ENCODE measurements at places on chromosomes 2 and 18.

DNA sequence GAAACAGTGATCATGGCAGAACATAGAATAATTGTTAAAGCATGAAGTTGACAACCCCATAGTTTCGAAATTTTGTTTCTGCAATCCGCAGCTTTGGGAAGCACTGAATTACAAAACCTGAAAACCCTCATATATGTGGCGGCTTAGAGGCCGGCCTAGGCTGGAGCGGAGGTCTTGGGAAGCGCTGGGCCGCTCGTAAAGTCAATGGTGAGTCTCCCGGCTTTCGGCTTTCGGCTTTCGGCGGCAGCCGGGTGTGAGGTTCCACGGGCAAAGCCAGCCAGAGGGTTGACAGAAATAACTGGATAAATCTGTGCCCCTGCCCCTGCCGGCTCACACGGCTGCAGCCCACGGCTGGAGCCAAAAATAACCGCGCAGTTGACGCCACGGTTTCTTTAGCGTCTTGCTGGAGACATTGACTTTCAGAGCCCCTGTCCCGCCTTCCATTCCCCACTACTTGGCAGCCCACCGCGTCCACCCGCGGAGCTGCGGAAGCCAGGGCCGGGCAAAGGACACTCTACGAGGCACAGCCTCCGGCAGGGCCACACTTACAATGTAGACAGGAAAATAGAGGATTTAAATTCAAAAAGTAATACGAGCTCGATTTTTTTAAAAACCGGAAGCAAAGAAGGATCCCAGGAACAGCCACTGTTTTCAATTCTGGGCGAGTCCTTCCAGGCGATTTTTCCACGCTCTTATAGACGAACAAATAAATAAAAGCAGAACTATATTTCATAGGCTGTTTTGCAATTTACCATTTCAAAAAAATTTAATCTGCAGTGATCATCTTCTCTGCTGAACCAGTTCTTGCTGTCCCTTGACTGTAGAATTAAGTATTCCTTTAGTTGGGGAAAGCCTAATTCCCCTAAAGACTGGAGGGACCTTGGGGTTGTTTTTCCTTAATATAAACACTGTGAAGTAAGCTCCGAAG is 28.3 kb upstream of the ATP6V1B1 start:
- no peak for DNase-seq

GRCh38 chr2:62536873-62537547 is 31.0 kb upstream of the TMEM17 start:
- no peak for DNase-seq

- peak; percentile 61 for DNase-seq
These were observed 69.2 kb upstream of the HNRNPA3 start for GRCh38 chr2:177143444-177143843.

- no peak for DNase-seq
These were observed 142.2 kb downstream of the MAP2 start for GRCh38 chr2:209565896-209566582.

DNA sequence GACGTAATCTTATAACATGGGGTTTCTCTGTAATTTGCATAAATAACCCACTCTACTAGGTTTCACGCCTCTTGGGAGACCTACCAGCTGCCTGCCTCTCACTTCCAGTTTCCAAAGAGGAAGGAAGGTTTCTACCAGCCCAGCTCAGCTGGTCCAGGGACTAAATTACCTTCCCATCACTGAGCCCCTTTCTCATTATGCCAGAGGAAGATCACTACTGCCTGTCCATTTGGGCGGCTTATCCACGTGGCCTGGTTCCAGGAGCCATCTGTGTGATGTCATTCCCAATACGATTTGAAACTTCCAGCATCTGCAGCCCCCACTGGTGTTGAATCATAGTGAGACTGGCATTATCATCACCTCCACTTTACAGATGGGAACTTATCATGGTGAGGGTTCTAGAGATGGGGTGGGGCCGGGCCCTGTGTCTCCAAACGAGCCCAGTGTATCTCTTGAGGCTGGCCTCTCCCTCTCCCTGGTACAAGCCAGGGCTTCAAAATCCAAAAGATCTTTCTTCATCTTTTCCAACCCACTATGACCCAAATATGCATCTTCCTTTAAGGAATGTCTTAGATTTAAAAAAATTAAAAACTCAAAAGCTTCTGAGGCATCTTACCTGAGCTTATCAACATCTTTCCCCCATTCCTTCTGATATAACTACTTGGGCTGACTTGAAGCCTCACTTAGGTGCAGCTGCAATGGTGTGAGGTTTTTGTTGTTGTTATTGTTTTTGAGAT is 140.8 kb downstream of the DDX1 start:
- no peak for DNase-seq

GRCh38 chr2:150468350-150468960 is 19.0 kb downstream of the RND3 start:
- no peak for DNase-seq

DNA sequence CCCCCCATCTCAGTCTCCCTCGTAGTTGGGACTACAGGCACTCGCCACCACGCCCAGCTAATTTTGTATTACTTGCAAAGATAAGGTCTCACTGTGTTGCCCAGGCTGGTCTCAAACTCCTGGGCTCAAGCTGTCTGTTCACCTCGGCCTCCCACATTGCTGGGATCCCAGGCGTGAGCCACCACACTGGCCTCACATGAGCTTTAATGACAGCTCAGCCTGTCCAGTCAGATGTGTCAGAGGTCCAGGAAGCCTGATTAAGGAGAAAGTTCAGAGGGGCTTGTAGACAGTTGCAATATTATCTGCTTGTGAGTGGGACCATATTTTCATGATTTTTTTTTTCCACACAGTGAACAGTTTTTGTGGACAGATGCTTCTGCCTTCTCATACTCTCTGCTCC is 82.0 kb downstream of the LIMS1 start:
- DNase-seq: no peak

DNA sequence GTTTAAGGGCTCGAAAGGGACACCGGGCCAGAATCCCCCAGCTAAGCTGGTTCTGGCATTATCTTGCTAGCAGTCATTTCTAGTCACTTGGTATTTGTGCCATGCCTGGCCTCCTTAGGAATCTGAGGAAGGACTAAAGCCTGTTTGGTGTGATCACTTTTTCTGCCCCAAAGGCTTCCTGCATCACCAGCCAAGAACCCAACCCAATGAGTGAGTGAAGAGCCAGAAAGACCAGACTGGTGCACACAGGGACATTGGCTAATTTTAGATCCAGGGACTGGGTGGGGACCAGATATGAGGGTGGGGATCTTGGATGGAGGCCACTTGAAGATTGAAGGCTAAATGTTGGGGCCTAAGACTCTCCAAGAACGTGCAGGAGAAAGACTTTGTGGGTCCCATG is 411.9 kb upstream of the TNP1 start:
- DNase-seq: no peak

GRCh38 chr18:2444201-2444875 is 127.0 kb downstream of the METTL4 start:
- DNase-seq: no peak

- DNase-seq: peak; percentile 40
These were observed 52.7 kb upstream of the CYP1B1 start for GRCh38 chr2:38128653-38129052.

DNA sequence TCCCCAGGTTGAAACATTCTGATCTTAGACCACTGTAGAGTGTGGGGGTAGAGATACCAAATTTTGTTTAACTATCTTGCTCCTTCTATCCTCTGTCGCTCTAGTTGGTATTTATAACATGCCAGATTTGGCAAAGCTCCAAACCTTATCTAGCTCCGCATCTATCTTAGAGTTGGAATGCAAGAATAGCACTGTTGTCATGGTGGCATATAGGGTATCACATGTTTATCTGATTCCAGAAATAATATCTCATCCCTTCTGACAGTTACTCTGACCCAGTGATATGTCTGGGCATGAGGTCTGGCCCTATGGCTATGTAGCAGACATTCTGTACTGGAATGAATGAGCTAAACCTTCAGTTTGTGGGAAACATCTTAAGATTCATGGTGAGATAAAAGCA is 51.7 kb downstream of the CABYR start:
- no peak for DNase-seq

DNA sequence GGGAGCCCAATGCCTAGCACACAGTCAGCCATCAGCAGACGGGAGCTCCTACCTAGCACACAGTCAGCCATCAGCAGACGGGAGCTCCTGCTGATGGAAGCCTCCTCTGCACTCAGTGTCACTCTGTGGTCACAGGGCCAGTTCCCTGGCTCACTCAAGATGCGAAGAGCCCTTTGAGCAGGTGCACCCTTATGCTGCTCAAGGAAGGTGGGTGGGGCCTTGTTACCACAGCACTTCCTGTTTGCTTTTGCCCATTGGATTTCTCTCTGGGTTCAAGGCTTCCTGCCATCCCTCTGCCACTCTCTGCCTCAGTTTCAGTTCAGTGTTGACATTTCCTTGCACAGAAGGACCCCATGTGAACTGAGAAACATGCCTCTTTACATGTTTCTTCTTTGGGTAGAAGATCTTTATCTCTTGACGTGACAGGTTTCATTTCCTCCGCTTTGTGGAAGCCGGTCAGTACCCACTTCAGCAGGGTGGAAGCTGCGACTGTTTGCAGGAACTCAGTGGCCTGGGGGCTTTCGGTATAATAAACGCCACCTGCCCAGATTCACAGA is 11.6 kb downstream of the TRIB2 start:
- no peak for DNase-seq

DNA sequence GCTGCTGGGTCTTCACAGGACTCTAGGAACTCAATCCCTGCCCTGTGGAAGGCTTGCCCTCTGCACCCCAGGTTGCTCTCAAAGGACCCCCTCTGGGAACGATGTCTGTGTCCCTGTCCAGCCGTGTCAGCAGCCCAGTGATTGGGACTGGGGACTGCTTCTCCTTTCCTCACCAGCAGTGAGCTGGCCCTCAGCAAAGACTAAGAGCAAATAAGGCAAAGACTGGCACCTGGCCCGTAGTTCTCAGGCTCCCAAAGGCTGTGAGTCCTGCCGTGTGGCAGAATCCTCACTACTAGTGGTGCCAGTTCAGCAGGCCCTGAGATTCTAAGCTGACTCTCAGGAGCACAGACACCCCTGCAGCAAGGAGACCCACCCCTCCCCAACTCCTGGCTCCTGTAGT is 47.8 kb downstream of the TMEM163 start:
- no peak for DNase-seq

DNA sequence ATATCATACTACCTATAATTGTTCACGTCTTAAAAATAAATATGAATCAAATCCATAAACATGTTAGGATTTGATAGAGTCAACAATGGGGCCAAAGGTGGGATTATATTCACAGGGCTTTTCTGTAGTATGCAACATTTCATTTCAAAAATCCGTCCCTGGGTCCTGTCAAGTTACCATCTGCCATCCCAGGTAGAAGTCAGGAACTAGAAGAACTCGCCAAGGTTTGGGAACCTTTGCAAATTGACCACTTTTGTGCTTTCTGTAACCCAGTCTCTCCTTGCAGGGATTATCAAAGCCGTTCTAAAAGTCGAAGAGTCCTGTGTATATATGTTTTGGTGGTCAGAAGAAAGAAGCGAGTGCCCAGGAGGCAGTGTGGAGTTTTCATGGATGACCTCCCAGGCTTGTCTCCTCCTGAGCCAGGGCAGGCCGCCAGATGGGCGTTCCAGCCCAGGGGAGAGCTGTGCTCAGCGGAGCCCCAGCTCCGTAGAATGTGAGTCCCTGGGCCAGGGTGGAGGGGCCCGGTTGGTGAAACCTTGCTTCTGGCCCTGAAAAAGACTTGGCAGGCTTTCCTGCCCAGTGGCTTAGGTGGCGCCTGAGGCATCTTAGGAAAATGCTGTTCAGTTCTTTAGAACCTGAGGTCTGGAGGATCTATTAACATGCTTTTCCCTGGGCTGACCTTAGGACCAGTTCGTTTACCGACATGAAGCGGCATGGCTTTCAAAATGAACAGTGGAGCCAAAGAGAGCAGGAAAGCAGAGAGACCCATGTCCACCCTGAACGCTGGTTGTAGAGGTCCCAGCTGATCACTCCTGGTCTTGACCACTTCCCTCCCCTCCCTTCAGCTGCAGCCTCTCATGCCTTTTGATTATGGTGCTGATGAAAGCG is 69.2 kb downstream of the LONRF2 start:
- DNase-seq: no peak

DNA sequence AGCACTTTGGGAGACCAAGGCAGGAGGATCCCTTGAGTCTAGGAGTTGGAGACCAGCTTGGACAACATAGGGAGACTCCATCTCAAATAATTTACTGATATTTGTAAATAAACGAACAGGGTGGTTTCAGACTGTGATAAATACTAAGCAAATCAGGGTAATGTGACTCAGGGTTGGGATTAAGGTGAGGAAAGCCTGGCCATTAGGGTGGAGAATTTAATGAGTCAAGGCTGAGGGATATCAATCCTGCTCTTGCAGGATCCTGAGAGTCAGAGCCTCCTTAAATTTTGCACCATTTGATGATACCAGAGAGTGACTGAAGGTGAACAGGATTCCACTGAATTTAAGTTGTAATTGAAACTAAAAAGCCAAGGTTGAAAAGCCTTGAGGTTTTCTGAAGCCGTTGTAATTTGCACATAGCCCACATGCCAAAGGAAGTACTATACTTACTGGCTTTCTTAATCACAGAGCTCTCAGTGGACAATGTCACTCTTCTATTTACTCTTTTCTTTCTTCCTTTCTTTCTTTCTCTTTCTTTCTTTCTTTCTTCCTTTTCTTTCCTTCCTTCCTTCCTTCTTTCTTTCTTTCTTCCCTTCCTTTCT is 28.6 kb upstream of the AP1S3 start:
- DNase-seq: no peak

DNA sequence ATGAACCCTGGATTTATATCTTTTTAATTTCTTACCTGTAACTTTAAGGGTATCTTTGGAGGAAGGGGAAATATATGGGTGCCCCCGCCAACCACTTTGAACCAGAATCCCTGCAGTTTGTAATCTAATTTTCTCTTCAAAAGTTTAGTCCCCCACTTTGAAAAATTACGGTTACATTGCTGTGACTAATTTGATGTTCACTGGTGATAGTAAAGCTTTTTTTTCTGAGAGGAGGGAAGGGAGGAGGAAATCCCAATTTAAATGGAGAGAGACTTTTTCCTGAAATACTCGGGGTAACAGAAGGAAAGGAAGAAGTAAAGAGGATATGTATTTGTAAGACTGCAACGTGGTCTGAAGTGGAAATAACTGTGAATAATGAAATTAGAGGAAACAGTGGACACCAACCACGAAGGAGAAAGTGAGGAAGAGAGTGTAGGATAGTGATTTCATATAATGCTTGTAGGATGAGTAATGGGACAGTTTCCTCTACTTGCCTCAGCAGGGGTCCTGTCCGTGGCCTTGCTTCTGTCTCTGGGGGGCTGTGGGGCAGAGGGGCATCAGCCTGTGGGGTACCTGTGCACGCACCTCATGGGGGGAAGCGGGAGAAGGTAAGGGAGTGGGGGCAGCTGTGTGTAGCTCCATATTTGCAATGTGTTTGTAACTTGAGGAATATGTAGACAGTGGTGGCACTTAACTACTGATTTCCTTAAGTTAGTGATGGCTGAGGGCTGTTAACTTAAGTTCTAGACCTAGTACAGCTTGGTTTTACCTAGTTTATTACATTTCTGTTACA is 161.1 kb downstream of the LTBP1 start:
- no peak for DNase-seq
